Fibroblast of skin of right quadriceps (primary cell): ENCODE measurements at places on chromosomes 13 and 19.
A peak's percentile ranks its signal among the peaks of the same experiment; 100 is the strongest.

DNA sequence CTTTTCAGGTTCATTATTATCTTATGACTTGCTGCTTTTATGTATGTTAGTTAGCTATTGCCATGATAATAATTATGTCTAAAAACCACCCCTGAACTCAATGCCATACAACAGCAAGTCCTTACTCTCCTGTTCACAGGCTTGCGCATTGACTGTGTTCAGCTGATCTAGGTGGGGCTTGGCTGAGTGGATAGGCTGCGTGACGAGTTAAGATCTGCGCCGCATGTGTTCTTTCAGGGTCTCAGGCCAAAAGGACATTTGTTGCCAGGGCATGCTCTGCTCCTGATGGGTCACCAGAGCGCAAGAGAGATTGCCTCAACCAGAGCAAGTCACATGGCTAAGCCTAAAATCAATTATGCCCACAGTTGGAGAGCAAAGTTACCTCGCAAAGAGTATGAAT is 859 bp downstream of the ZNF568 start:
- DNase-seq: peak; percentile 3

GRCh38 chr19:11699931-11700794 is 38.6 kb downstream of the ZNF823 start:
- DNase-seq: peak; percentile 18

DNA sequence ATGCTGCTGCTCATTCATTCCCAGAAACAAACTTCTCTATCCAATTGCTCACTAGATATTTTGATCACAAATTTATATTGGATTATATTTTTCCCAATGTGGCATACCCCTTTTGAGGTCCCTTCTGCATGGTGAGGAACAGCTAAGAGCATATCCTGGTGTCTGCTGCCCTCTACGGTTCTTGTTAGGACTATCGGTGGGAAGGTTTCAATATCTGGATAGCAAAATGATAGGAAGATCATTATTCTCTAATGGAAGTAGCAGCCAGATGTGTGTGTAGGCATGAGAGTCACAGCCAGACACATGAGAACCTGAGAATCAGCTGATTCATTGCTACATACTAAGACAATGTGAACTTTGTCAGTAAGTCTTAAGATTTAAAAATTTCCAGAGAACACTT is 1422.4 kb upstream of the MIR17HG start:
- peak; percentile 11 for DNase-seq

DNA sequence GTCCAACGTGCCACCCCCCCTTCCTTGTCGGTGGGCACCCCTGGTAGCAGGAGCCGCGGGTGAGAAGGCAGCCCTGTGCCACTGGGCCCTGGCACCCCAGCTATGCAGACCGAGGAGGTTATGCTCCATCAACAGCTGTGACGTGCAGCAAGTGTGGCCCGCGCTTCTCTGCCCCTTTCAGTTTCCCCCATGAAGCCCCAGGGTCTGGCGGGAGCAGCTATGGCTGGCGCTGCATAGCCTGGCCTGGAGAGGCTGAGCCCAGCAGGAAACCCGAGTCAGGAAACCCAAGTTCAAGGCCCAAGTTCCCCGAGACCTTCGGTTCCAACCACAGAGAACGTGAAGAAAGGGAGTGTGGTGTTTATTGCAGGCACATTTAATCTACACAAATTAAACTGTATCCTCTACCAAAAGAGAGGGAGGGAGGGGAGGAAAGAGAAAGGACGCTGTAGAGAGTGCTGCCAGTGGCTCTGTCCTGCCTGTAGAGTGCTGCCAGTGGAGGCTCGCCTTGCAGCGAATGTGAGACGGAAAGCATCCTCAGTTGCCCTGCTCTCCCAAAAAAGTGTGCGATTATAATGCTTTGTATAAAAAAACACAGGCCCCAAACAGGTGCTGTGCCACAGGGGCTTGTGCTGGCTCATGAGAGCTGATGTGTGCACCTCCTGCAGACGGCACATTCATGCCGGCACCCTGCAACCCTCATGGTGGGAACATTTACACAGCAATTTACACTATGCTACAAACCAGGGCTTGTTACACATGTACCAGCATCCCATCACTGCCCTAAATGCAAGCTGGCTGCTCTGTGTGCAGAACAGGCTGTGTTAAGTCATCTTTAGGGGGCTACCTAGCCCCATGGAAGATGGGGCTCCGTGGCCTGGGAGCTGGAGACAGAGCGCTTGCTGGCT is 16.3 kb downstream of the POP4 start:
- no peak for DNase-seq

- DNase-seq: no peak
These were observed 315.0 kb upstream of the SPRY2 start for GRCh38 chr13:80655778-80656511.

GRCh38 chr13:24287748-24288287 is 21.6 kb upstream of the C1QTNF9 start:
- DNase-seq: no peak

- no peak for DNase-seq
These were observed 22.2 kb downstream of the FUZ start for GRCh38 chr19:49790866-49791265.

DNA sequence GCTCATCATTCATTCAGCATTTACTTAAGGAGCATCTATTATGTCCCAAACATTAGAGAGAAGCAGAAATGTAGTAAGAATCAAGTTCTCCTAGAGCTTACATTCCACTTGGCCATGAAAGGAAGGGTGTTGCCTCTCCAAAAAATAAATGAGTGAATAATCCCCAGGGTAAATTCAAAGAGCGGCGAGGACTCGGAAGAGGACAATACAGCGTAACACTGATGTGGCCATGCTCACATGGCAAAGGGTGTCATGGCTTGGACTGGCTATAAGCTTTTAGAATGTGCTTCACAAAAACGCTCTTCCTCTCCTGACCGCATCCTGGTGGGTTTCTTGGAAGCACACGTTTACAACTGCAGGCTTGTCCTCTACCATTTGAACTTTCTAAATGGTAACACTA is 290.2 kb downstream of the IRS2 start:
- DNase-seq: peak; percentile 5

DNA sequence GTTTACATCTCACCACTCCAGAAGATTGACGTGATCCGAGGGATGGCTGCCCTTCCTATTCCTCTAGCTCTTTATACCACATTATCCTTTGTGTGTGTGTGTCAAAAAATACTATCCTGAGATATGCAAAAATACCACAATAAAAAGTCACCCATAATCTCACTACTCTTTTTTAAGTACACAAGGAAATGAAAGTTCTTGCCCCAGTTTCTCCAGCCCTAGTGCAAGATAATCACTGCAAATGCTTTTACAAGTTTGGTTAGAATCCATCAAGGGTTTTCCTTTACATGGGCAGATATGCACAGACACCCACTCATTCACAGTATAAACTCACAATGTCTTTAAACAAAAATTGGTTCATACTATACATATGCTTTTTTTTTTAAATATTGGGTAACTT is 89.3 kb downstream of the DIAPH3 start:
- DNase-seq: no peak

GRCh38 chr19:57436417-57436816 is 1.3 kb downstream of the ZNF749 start:
- no peak for DNase-seq

DNA sequence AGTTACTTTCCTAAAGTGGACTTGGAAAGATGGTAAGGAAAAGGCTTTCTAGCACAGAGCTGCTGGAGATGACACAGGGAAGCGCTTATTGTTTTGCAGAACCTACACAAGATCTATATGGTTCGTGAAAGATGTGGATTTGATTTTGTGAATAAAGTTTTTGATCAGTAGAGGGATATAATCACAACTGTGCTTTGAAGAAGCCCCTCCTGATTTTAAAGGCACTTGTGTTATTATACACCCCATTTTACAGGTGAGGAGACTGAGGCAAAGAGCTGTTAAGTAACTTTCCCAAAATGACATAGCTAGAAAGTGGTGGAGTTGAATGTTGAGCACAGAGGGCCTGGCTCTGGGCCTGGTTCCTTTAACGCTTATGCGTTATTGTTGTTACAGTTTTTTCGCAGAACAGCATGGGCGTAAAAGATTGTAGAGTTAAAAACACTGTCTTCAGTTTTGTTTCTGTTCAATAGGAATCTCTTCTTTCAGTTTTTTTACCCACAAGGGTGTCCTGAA is 1.4 kb downstream of the TDRD3 start:
- no peak for DNase-seq

DNA sequence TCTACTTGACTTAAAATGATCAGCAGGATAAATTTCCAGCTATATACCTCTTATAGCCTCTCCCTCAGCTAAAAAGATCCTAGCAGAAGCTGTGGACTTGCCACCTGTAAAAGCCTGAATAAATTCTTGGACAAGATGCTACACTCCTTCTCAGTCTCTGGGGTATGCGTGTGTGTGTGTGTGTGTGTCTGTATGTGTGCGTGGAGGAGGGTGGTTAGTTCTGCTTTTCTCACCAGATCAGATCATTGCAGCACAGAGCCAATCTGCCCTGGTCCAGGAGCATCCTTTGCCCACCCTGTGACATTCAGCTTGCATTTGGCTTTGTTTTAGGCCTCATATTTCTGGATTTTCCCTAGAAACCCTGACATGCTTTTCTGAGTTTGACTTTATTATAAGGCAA is 438.3 kb downstream of the RFC3 start:
- DNase-seq: no peak

DNA sequence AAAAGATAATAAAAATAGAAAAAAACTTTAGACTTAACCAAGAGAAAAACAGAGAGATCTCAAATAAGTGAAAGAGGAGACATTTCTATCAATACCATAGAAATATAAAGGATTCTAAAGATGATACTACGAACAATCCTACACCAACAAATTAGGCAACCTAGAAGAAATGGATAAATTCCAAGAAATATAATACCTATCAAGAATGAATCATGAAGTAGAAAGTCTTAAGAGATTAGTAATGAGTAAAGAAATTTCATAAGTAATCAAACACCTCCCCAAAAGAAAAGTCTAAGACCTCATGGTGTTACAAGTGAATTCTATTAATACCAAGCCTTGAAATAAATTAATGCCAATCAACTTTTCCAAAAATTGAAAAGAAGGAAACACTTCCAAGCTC is 1584.5 kb upstream of the MIR17HG start:
- no peak for DNase-seq

GRCh38 chr19:44071824-44072542 is at the start of gene ZNF284:
Gene ZNF284, plus strand, starts transcription at chr19:44072159. Its CDS starts 4,231 bp downstream, at chr19:44076390.
- DNase-seq: peak; percentile 91

DNA sequence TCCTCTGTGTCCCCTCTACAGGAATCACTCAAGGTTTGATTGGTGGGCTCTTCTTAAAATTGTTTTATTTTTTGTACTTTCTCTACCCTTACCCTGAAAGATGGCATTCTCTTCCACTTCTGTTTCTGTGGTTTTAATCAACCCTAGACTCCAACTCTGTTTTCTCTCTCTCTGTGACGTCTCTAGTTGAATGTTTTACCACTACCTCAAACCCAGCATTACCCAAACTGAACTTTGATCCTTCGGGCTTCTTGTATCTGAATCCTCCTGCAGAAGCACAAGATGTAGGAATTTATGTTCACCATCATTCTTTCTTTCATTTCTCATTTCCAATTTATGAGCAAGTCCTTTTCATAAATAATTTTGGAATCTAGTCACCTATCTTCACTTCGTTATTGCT is 39.9 kb downstream of the PCCA start:
- DNase-seq: no peak

GRCh38 chr13:40185414-40185813 is 481.0 kb downstream of the FOXO1 start:
- no peak for DNase-seq

- no peak for DNase-seq
These were observed 51.2 kb upstream of the MED4 start for GRCh38 chr13:48146122-48146521.

- peak; percentile 74 for DNase-seq
These were observed 9.0 kb downstream of the SLC27A1 start for GRCh38 chr19:17479325-17479791.

DNA sequence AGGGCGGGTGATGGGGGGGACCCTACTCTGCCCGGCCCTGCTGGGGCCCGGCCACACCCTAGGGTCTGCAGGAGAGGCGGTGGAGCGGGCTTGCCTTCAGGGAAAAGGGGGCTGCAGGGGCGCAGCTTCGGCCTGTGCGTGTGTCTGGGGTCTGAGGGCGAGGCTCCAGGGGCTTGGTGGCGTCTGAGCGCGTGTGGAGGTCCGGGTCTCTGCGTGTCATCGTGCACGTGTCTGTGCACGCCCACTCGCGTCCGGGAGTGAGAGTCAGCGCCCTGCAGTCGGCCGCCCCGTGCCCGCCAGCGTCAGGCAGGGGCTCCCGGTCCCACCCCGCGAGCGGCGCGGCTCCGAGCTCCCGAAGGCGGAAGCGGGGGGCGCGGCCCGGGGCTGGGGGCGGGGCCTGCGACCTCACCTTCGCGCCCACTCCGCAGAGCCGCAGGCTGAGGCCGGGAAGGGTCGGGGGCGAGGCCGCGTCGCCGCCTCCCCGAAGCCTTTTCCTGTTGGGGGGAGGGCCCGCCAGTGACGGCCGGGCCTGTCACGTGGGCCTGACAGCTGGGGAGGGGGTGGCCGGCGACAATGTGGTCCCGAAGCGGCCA is at the start of gene ARHGAP45:
Gene ARHGAP45 (plus strand): TSS at position 420 of the 593 bp plus-strand sequence. CDS start 239 bp downstream, outside the sequence.
- no peak for DNase-seq

DNA sequence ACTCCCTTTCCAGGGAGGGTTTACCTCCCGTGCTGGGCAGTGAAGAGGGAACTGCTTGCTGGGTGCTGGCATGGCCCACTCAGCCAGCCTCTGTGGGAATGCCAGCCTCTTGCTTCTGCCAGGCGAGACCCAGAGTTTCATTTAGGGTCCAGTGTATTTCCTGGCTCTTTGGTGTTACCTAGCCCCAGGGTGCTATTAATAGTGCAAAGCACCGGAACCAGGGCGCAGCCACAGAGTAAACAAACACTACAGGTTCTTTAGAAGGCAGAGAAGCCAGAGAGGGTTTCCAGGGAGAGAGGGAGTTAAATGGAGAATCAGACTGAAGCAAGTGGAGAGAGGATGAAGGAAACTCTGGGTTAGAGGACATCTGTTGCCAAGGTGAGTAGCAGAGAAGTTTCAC is 74.9 kb upstream of the SPATA13 start:
- no peak for DNase-seq

- DNase-seq: no peak
These were observed 327.2 kb downstream of the LMO7 start for GRCh38 chr13:75963302-75963701.

- no peak for DNase-seq
These were observed 8.4 kb downstream of the ATP13A1 start for GRCh38 chr19:19655051-19655594.

- peak; percentile 84 for DNase-seq
These were observed 18.6 kb downstream of the NALCN start for GRCh38 chr13:101397742-101398141.

GRCh38 chr13:40615619-40616018 is 50.8 kb downstream of the FOXO1 start:
- no peak for DNase-seq

- DNase-seq: no peak
These were observed 136.7 kb upstream of the SLITRK6 start for GRCh38 chr13:85935868-85936467.

- DNase-seq: no peak
These were observed 25.2 kb downstream of the IGFL1 start for GRCh38 chr19:46254776-46255175.

DNA sequence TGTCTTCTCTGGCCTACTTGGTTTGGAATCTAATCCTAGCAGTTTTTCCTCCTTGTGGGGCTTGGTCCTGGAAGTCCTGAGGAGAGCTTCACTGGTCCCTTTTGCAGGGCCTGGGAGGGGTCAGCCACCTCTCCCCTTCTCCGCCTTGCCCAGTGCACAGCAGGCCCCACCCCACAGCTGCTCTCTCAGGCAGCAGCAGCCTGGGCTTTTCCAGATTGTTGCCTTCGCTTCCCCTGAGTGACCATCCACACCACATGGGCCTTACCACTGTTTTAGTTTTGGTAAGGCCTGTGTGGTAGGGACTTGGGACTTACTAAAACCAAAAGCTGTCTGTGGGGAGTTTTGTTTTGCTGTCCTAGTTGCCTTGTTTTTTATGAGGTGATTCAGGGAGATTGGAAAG is 11.5 kb downstream of the MPHOSPH8 start:
- no peak for DNase-seq

GRCh38 chr19:45645631-45646344 is 6.6 kb upstream of the EML2 start:
- peak; percentile 94 for DNase-seq
